ENCODE measurements at places on chromosomes 5 and 9. TPM values are rescaled to one million over a fixed set of nuclear protein-coding genes. Genes with fewer than 3 reads are reported as not detected.

GRCh38 chr5:120344181-120344580, 119.9 kb upstream of the PRR16 start:
- no peaks in the 10 kb centered on the region for H3K27me3 ChIP-seq
- H3K4me3 ChIP-seq = no peak overlapping the region
- H3K4me1 ChIP-seq = no peaks in the 10 kb centered on the region
- H3K36me3 ChIP-seq = no peaks in the 10 kb centered on the region
- no peak overlapping the region for H3K27ac ChIP-seq

GRCh38 chr5:89377767-89378455, 494.9 kb upstream of the MEF2C start:
- no peaks in the 10 kb centered on the region for H3K4me1 ChIP-seq
- no peak overlapping the region for H3K4me3 ChIP-seq
- no peaks in the 10 kb centered on the region for H3K27me3 ChIP-seq
- H3K36me3 ChIP-seq = no peaks in the 10 kb centered on the region
- no peak for DNase-seq
- H3K27ac ChIP-seq = no peak overlapping the region

- no peak for DNase-seq
- no peak overlapping the region for H3K4me3 ChIP-seq
- H3K27me3 ChIP-seq = no peaks in the 10 kb centered on the region
- no peak overlapping the region for H3K27ac ChIP-seq
- H3K4me1 ChIP-seq = no peaks in the 10 kb centered on the region
These were observed 71.8 kb downstream of the PHF2 start for GRCh38 chr9:93648181-93648580.

DNA sequence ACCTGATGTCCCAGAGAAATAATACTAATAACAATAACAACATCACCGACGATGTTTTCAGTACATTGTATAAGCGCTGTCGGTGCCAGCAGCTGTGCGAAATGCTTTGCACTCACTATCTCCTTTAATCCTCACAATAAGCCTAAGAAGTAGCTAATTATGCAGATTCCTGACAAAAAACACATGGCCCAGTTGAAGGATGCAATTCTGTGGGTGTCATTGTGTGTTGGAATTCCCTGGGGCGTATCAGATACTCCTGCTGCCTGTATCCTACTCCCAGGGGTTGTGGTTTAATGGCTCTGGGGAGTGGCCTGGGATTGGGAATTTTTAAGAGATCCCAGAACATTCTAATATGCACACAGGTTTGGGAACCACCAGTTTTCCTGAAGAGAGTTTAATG, 154.0 kb downstream of the RGS3 start:
- H3K27me3 ChIP-seq = no peaks in the 10 kb centered on the region
- no peak overlapping the region for H3K4me3 ChIP-seq
- DNase-seq = no peak

DNA sequence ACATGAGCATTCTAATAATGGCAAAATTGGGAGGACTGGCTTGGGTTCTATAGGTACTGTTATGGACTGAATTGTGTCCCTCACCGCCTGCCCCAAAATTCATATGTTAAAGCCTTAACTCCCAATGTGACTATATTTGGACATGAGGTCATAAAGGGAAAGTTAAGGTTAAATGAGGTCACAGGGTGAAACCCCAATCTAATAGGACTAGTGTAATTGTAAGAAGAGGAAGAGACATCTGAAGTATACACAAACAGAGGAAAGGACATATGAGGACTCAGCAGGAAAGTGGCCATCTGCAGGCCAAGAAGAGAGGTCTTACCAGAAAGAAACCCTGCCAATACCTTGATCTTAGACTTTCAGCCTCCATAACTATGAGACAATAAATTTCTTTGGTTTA, 23.1 kb downstream of the RNF180 start:
- no peak overlapping the region for H3K27ac ChIP-seq
- H3K4me1 ChIP-seq = no peaks in the 10 kb centered on the region
- no peak for DNase-seq
- H3K27me3 ChIP-seq = no peaks in the 10 kb centered on the region
- no peaks in the 10 kb centered on the region for H3K36me3 ChIP-seq

Gene IL9
- total RNA-seq = not detected
